T-helper 9 cell (primary cell): ENCODE measurements at places on chromosomes 7 and 10.
A peak's percentile ranks its signal among the peaks of the same experiment; 100 is the strongest.

DNA sequence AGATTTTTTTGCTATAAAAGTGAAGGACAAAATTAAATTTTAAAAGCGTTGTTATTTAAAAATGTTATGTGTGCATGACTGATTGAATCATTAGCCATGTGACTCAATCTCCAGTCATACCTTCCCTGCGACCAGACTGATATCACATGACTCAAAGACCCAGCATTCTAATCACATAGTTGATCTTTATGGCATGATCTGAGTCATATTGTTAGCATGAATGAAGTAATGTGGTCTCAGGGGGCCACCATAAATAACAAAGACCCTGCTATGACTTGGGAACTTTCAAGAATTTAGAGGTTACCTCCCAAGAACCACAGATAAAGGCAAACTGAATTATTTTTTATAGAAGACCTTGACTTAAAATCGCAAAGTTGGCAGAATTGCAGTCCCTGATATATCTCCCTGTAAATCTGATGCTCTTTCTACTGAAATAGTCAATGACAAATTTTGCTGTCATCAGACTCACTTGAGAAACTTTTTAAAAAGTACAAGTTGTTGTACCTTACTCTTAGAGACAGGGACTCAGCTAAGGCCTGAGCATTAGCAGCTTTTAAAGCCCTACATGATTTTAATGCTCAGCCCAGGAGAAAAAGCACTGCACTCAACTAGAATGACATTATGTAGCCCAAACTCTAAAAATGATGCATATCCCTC is 717.3 kb downstream of the XPNPEP1 start:
- DNase-seq = no peak

DNA sequence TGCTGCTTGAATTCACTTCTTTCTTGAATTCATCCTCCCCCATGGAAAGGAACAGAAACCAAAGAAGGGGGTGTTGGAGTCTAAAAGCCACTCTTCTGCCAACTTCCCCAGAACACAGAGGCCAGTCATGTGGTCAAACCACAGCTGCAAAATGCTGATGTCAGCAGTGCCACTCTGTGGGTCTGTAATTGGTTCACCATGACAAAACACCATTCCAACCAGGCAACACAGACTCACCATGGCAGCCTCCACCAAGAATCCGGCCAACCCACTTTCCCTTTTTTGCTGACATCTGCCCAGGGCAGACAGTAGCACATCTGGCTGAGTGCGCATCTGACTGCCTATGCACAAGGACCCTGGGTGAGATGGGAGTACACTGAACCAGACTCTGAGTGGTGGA is 16.8 kb downstream of the OSBPL3 start:
- DNase-seq = no peak

- no peak for DNase-seq
Measured at GRCh38 chr7:12801107-12801506, 113.7 kb downstream of the ARL4A start.

- DNase-seq = no peak
Measured at GRCh38 chr7:7803715-7804178, 85.3 kb upstream of the RPA3 start.

- DNase-seq = no peak
Measured at GRCh38 chr7:102424129-102424551, 9.2 kb upstream of the ORAI2 start.

GRCh38 chr10:64112701-64113355 is 591.6 kb downstream of the REEP3 start:
- DNase-seq = no peak

DNA sequence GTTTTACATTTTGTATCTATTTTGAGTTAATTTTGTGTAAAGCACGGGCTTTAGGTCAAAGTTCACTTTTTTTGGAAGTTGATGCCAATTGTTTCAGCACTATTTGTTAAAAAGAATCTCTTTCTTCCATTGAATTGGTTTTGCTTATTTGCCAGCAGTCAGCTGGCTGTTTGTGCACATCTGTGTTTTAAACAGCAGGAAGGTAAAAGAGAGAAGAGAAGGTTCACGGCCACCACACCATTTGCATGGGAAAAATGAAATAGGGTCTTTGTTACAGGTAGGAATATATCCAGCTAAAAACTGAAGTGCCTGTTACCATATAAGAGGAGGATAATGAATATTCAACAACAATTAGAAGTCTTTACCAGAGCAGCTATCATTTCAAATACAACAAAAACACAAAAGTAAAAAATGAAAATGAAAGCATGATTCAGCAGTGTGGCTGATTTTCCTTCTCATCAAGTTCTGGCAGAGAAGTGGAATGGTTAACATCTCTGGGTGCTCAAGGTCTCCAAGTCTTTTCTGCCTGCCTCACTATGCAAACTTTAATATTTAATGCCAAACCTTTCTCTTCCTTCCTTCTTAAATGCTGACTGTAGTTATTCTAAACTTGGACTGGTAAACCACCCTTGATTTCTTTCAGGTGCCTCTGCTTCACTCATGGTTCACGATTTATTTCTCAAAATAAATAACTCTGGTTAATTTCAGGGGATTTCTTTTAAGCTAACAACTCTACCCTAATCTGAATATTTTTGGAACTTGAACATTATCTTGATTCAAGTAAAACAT is 841.5 kb downstream of the GRM8 start:
- DNase-seq = no peak

GRCh38 chr10:103802637-103803353 is 52.6 kb downstream of the SH3PXD2A start:
- no peak for DNase-seq

DNA sequence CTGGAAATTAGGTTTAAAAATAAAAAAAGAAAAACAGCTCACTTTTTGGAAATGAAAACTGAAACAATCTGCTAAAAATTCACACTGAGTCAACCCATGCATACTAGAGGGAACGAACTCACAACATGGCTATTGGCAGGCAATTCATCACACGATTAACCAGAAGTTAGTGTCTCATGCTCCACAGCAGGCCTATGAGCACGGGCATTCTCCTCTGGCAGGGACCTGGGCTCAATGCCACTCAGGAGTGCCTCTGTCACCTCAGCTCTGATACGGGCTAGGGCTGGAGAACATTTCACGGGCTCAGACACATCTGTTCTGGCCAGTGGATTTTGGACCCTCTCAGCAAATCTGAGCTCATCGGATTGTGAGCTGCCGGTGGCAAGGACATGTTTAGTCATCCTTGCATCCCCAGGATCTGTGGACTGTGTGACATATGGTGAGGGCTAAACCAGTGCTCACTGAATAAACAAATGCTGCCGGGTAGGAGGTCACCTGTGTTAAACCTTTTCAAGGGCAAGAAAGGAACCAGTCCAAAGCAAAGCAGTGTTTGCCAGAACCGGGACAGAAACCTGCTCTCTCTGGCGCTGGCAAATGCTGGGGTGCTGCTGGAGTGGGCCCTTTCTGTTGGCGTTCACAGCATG is 40.1 kb downstream of the POLR3A start:
- DNase-seq = no peak

DNA sequence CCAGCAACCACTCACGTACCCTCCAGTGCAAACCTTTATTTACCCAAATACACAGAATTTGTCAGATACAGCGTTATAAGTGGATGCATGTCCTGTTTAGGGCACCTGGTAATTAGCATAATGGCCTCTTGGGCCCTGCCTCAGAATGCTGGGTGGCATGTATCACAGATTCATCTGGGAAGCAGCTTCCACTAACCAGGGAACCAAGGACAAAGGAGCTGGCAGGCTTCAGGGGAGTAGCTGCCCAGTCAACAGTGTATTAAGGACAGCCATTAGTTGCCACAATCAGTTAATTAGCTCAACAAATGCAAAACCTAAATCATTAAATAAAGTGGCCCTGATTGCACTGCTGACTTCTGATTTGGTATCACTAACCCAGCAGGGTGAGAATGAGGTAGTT is 105.7 kb downstream of the RAPGEF5 start:
- no peak for DNase-seq

GRCh38 chr10:71782221-71782916 is 9.0 kb upstream of the VSIR start:
- no peak for DNase-seq

DNA sequence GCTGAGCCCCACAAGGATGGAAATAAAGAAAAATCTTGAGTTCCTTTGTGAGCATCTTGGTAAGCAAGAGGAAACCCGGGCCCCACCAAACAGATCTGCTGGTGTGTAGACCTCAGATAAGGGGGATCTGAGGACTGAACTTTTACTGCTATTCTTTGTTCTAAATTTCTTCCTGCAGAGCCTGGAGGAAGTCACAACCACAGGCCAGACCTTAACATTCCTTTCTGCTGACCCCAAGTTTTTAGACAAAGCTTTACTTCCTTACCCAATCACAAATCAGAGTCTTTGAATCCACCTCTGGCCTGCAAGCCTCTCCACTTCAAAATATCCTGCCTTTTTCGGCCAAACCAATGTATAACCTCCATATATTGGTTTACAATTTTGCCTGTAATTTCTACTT is 352.6 kb upstream of the AUTS2 start:
- no peak for DNase-seq

DNA sequence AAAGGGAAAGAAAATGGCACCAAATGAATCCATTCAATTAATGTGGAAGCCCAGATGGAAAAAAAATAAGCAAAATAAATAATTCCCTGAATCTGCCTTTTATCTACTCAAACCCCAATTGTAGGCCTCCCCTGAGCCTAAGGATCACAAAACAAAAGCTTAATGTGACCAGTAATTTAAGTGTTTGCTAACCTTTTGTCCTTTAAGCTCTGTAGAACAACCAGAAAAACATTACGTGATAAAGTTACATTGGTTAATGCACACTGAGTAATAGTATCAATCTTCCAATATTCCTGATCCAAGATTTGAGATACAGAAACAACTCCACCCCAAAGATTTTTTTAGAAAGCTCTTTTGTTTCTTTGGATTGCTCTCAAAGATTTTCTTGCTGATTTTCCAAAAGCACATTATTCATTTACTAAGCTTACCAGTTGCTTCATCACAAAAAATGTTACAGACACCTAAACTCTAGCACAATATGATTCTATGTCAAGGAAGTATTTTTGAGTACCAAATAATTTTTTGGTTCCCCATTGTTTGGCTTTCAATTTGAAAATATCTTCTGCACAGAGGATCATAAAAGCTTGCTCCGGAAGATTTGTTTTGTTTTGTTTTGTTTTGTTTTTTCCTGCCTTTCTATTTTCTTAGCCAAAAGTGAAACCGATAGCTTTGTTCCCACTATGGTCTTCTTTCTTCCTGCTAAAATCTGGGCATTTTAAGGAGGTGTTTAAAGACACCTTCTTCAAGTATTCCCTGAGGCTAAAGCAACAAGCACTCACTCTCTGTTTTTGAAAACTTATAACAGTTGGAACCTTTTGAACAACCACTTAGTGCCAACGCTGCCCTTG is 54.2 kb downstream of the TRIL start:
- DNase-seq = no peak

DNA sequence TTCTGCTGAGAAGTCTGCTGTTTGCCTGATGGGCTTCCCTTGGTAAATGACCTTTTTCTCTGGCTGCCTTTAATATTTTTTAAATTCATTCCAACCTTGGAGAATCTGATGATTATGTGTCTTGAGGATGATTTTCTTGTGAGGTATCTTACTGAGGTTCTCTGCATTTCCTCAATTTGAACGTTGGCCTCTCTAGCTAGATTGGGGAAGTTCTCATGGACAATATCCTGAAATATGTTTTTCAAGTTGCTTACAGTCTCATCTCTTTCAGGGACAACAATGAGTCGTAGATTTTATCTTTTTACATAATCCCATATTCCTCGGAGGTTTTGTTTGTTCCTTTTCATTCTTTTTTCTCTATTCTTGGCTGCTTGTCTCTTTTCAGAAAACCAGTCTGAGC is 208.4 kb downstream of the KIF20B start:
- no peak for DNase-seq

- DNase-seq = no peak
Measured at GRCh38 chr7:20828947-20829346, 42.3 kb upstream of the SP8 start.

- no peak for DNase-seq
Measured at GRCh38 chr10:71742301-71743088, 22.9 kb upstream of the C10orf105 start.

GRCh38 chr10:124175701-124176348 is 82.4 kb upstream of the CHST15 start:
- DNase-seq = no peak

DNA sequence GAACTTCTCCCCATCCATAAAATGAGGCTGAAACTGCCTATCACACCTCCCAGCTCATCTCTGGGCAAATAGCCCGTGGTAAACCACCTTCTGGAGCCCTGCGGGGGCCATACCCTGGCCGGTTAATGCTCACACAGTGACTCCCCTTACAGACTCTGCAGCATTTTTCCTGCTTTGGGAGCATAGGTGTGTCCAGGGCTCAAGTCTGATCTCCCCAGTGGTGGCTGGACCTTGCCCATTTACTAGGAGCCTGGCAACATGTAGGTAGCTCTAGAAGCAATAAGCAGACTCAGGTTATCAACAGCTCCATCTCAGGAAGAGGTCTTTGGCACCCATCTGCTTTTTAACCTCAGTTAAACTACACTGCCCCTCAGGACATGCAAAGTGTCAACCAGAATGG is 5.5 kb upstream of the CDHR1 start:
- DNase-seq = no peak

GRCh38 chr10:98418665-98419468 is 3.9 kb upstream of the PYROXD2 start:
- DNase-seq = no peak

GRCh38 chr7:70361821-70362220 is 763.5 kb downstream of the AUTS2 start:
- DNase-seq = no peak

DNA sequence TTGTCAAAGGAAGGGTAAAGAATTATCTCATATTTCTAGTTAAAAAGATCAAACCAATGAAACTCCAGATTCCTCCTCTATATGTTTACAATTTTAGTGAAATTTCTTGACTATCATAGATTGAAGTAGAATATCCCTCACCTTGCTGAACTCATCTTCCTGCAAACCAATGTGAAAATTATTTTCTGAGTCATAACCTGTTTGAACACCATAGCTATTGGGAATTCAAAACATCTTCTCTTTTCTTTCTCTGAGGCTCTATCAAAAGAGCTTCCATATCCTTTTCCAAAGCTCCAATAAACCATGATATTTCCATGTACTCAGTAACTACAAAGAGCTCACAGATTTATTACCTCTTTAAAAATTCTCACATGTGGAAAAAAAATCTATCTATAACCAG is 134.3 kb downstream of the DOCK4 start:
- no peak for DNase-seq

GRCh38 chr10:79100771-79101170 is 32.0 kb downstream of the ZMIZ1 start:
- no peak for DNase-seq

DNA sequence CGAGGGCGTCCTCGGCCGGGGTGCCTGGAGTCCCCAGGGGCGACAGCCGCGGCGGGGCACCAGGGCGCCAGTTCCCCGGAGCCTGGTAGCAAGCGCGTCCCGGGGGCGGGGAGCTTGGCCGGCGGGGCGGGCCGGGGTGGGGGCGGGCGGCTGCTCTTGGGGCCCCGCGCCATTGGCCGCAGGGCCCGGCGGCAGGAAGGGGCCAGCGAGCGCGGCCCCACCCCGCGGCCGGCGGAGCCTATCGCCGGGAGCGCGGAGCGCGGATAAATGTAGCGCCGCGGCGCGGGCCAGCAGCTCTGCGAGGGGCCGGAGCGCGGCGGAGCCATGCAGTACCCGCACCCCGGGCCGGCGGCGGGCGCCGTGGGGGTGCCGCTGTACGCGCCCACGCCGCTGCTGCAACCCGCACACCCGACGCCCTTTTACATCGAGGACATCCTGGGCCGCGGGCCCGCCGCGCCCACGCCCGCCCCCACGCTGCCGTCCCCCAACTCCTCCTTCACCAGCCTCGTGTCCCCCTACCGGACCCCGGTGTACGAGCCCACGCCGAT is at the start of gene HHEX:
Gene HHEX (plus strand): TSS at position 293 of the 548 bp plus-strand sequence. CDS start 32 bp downstream, at position 325.
- peak; percentile 22 for DNase-seq
